ENCODE measurements at places on chromosomes 1 and 21. TPM values are rescaled to one million over a fixed set of nuclear protein-coding genes. Genes with fewer than 3 reads are reported as not detected.

C1orf87 gene
- not detected for total RNA-seq

OR2G6 gene
- total RNA-seq: not detected

REN gene
- not detected for total RNA-seq

FABP3 gene
- total RNA-seq: not detected

FAM72D gene
- total RNA-seq: 14.4 TPM

SRM gene
- 146 TPM for total RNA-seq

KRTAP19-3 gene
- not detected for total RNA-seq

EPHA8 gene
- total RNA-seq: not detected

EXTL1 gene
- not detected for total RNA-seq

ETV3L gene
- total RNA-seq: not detected

TFF2 gene
- not detected for total RNA-seq

TLCD4 gene
- not detected for total RNA-seq

CFAP74 gene
- not detected for total RNA-seq

NR1I3 gene
- not detected for total RNA-seq

DFFB gene
- total RNA-seq: 8.8 TPM

DDI2 gene
- total RNA-seq: 31.1 TPM

RABGGTB gene
- total RNA-seq: 97.2 TPM
